H1 (cell line): ENCODE measurements at places on chromosomes 4 and X. TPM values are rescaled to one million over a fixed set of nuclear protein-coding genes. Genes with fewer than 3 reads are reported as not detected.

DNA sequence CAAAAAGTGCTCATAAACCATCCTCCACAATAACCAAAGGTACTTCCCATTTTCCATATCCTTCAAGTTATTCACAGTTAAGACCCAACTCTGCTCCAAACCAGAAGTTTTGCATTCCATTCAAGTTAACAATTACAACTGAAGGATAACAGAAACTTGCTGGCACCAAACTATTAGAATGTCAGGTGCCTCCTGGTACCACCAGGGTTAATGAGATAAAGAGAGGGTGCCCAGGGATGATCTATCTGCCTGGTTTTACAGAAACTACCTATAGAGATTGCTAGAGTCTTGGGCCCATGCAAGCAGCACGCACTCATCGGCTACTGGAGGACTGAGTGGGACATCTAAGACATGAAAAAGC lies 114.6 kb downstream of the RBM47 start:
- DNase-seq: no peak
- no peaks in the 10 kb centered on the region for H3K27me3 ChIP-seq
- H3K36me3 ChIP-seq: no peaks in the 10 kb centered on the region
- H3K4me1 ChIP-seq: peaks cover 4% of the 10 kb centered on the region; the same call in 1 of the 2 replicates

GRCh38 chrX:9310616-9311015 lies 154.2 kb upstream of the TBL1X start:
- no peaks in the 10 kb centered on the region for H3K4me1 ChIP-seq
- H3K36me3 ChIP-seq: no peaks in the 10 kb centered on the region
- no peaks in the 10 kb centered on the region for H3K27me3 ChIP-seq

- H3K27ac ChIP-seq: no peak overlapping the region
- no peaks in the 10 kb centered on the region for H3K27me3 ChIP-seq
- H3K4me3 ChIP-seq: no peak overlapping the region
- H3K36me3 ChIP-seq: no peaks in the 10 kb centered on the region
Observed at GRCh38 chrX:82775426-82775825, 732.7 kb upstream of the POU3F4 start.

Gene SGMS2
- 0.04 and 0.73 TPM in 2 replicates for total RNA-seq

Gene GPR50
- total RNA-seq: 1.6 TPM in 2 replicates
